Endodermal cell (in vitro differentiated cells): ENCODE measurements at places on chromosomes 7 and 10. TPM values are rescaled to one million over a fixed set of nuclear protein-coding genes. Genes with fewer than 3 reads are reported as not detected.
A peak's percentile ranks its signal among the peaks of the same experiment; 100 is the strongest.

GRCh38 chr7:46999866-47000265 is 582.0 kb downstream of the TNS3 start:
- peaks cover 6% of the 10 kb centered on the region for H3K4me1 ChIP-seq
- H3K27ac ChIP-seq = no peak overlapping the region
- H3K36me3 ChIP-seq = no peaks in the 10 kb centered on the region

GRCh38 chr10:35343739-35344138 is 7.4 kb downstream of the CCNY start:
- H3K4me3 ChIP-seq = no peak overlapping the region
- H3K36me3 ChIP-seq = peaks cover 5% of the 10 kb centered on the region
- no peak overlapping the region for H3K27ac ChIP-seq
- no peaks in the 10 kb centered on the region for H3K27me3 ChIP-seq

- H3K27ac ChIP-seq = no peak overlapping the region
- H3K36me3 ChIP-seq = peaks cover 91% of the 10 kb centered on the region
- no peak overlapping the region for H3K4me3 ChIP-seq
- DNase-seq = no peak
Observed at GRCh38 chr7:37310327-37311080, 138.2 kb downstream of the ELMO1 start.

The UTF1 gene
- 1.5 and 1.9 TPM in 2 replicates for total RNA-seq

DNA sequence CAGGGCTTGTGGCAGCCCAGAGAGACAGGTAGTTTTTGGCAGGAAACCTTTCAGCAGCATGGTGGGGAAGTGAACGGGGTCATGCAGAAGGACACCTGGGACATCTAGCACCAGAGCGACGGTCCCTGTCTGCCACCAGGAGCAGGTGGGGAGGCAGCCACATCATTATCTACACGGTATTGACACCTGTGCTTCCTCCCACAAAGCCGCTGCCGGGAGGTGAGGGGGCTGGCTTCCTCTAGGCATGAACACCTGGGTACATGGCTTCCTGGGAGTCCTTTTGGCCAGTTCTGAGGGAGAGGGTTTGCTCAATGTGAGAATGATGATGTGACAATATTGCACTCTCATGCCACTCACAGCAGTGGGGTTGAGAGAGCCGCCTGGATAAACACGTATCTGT is 275.2 kb downstream of the ACTR3B start:
- H3K27ac ChIP-seq = no peak overlapping the region
- H3K27me3 ChIP-seq = no peaks in the 10 kb centered on the region
- no peaks in the 10 kb centered on the region for H3K36me3 ChIP-seq

The TRPV6 gene
- total RNA-seq = 1.4 to 4.9 TPM (median 4.1 TPM) in 3 replicates

The PDK4 gene
- 0.40 to 0.55 TPM (median 0.42 TPM) in 3 replicates for total RNA-seq

DNA sequence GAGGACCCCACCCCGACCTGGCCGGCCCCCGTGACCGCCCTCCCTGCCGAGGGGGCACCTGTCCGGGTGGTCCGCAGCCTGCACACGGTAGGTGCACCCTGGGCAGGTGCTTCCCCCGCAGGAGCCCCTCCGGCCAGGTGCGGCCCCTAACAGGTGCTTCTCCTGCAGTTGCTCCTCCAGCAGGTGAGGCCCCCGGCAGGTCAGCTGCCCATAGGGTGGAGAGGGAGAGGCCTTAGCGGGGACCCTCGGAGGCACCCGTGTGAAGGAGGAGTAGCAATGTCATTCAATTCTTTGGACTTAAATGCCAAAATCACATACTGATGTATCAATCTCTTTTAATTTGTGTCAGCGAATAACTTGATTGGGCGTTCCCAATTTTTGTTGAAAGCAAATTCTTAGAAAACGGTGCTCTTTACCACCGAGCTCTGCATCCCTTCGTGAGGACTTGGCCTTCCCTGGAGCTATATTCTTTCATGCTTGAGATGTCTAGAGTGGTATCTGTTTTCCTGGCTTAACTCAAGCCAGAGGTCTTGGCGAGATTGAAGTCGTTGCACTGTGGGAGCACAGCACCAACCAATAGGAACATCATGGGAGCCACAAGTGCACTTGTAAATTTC is 738 bp upstream of the NCAPG2 start:
- no peak for DNase-seq
- H3K27me3 ChIP-seq = no peaks in the 10 kb centered on the region
- H3K4me1 ChIP-seq = no peaks in the 10 kb centered on the region
- peak overlapping the region; percentile 70 for H3K27ac ChIP-seq
- peaks cover 12% of the 10 kb centered on the region for H3K36me3 ChIP-seq

The FIGNL1 gene
- total RNA-seq = 17.5 to 41.7 TPM (median 38.2 TPM) in 3 replicates

GRCh38 chr10:72316748-72317435 is 37.8 kb downstream of the DNAJB12 start:
- H3K4me1 ChIP-seq = peaks cover 14% of the 10 kb centered on the region
- no peak overlapping the region for H3K27ac ChIP-seq
- no peak for DNase-seq
- no peaks in the 10 kb centered on the region for H3K27me3 ChIP-seq

DNA sequence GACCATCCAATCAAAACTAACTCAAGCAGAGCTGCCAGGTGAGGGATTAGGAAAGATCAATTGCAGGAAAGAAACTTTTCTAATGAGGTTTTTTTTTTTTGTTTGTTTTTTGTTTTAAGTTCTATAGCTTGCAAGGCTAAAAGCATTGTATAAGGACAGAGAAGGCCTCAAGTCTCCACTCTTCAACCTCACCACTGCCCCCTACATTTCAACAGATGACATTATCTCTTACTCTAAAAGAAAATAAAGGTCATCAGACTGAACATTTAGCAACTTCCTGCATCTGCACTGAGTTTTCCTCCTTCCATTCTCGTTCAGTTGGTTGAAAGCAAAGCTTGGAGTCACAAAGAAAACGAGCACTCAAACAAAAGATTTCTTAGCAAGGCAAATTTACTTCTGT is 45.2 kb upstream of the EXOC4 start:
- no peaks in the 10 kb centered on the region for H3K27me3 ChIP-seq
- no peaks in the 10 kb centered on the region for H3K4me1 ChIP-seq
- no peak for DNase-seq
- no peak overlapping the region for H3K4me3 ChIP-seq
- no peaks in the 10 kb centered on the region for H3K36me3 ChIP-seq
- no peak overlapping the region for H3K27ac ChIP-seq

DNA sequence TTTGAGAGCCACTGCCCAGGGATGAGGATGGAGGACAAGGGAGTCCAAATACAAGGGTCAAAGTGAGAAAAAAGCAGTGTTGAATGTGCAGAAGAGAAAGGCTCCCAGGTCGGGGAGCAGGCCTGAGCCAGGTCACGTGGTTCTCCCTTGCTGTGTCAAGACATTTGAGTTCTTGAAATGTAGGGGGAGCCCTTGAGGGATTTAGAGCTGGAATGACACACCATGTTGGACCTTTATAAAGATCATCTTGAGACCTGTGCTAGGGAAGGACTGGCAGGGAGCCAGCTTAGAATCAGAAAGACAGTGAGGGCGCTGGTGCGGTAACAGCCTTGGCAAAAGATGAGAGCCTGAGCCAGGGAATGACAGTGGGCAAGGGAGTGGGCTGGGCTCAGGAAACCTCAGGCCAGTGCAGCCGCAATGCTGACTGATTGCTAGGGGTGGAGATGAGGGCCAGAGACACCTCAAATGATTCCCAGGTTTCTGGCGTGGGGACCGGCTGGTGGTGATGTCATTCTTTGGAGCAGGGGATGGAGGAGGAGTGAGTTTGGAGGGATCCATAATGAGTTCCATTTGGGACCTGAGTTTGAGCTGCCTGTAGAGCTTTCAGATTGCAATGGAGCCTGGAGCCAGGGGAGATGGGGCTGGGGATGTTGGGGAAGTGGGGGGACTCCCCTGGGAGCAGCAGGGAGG is 120.1 kb downstream of the PTPN20 start:
- no peaks in the 10 kb centered on the region for H3K27me3 ChIP-seq
- no peaks in the 10 kb centered on the region for H3K4me1 ChIP-seq
- no peaks in the 10 kb centered on the region for H3K36me3 ChIP-seq
- H3K27ac ChIP-seq = no peak overlapping the region
- no peak overlapping the region for H3K4me3 ChIP-seq

- H3K27ac ChIP-seq = no peak overlapping the region
- peaks cover 91% of the 10 kb centered on the region for H3K27me3 ChIP-seq
- peak; percentile 92 for DNase-seq
- H3K36me3 ChIP-seq = no peaks in the 10 kb centered on the region
Observed at GRCh38 chr7:6530626-6531491, 20.4 kb downstream of the GRID2IP start.

GRCh38 chr7:76513817-76514799 is 3.8 kb downstream of the UPK3B start:
- H3K4me1 ChIP-seq = peaks cover 3% of the 10 kb centered on the region
- H3K36me3 ChIP-seq = no peaks in the 10 kb centered on the region
- no peak overlapping the region for H3K4me3 ChIP-seq
- no peak overlapping the region for H3K27ac ChIP-seq

The AGFG2 gene
- total RNA-seq = 28.9 and 32.7 TPM in 2 replicates

The HABP2 gene
- total RNA-seq = 0.19 to 0.97 TPM (median 0.71 TPM) in 3 replicates

DNA sequence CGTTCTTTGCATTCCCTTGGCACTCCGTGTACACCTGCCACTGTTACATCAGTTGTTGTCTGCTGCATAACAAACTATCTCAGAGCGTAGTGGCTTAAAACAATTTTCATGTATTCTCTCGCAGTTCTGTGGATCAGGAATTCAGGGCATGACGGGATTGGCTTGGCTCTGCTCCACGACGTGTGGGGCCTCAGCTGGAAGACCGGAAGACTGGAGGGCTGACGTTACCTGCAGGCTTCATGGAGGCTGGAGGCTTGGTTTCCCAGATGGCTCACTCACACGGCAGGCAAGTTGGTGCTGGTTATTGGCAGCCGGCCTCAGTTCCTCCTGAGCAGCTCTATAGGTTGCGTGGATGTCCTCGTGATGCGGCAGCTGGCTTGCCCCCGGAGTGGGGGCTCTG is 25.5 kb downstream of the NYAP1 start:
- no peaks in the 10 kb centered on the region for H3K4me1 ChIP-seq
- no peak for DNase-seq
- no peak overlapping the region for H3K4me3 ChIP-seq
- H3K36me3 ChIP-seq = no peaks in the 10 kb centered on the region

The MSMB gene
- total RNA-seq = 2.9 and 4.0 TPM in 2 replicates

The ZMIZ2 gene
- total RNA-seq = 85.6 to 117 TPM (median 88.0 TPM) in 3 replicates

DNA sequence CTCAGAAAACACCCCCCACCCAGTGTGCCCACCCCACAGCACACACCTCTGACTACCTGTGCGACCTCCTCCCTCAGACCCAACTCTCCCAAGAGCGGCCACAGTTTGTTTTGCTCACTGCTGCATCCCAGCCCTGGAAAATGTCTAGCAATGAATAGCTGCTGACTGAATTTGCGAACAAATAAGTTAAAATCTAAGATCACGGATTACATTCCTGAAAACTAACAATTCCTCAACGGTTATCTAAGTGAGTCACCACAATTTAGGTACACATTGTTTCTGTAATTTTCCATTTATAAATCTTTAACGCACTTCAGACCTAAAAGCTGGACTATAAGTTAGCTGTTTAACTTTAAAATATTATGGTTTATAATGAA is 235.2 kb downstream of the ZMYND11 start:
- no peak for DNase-seq
- H3K4me3 ChIP-seq = no peak overlapping the region
- no peaks in the 10 kb centered on the region for H3K4me1 ChIP-seq

The NUTM2E gene
- total RNA-seq = 0.16 TPM in 1 of 3 replicates, not detected in the others

GRCh38 chr7:121101621-121102020 is 113.1 kb downstream of the CPED1 start:
- H3K4me3 ChIP-seq = no peak overlapping the region
- peak; percentile 54 for DNase-seq
- H3K27ac ChIP-seq = no peak overlapping the region

DNA sequence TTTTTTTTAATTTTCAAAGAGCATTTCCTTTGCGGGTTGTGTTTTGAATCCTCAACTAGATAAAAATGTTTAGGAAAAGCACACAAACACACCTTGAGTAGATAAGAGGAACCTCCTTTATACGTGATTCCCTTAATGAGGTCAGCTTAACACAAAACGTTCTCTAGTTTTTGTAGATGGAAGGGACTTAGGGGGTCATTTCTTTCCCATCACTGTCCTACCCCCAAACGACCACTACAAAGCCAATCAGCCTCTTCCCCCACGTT is 1.2 kb downstream of the SUV39H2 start:
- H3K36me3 ChIP-seq = peaks cover 7% of the 10 kb centered on the region
- H3K4me1 ChIP-seq = peaks cover 5% of the 10 kb centered on the region
- H3K27me3 ChIP-seq = no peaks in the 10 kb centered on the region

- no peaks in the 10 kb centered on the region for H3K36me3 ChIP-seq
- H3K4me1 ChIP-seq = no peaks in the 10 kb centered on the region
- DNase-seq = no peak
- no peaks in the 10 kb centered on the region for H3K27me3 ChIP-seq
- H3K27ac ChIP-seq = no peak overlapping the region
Observed at GRCh38 chr10:129883029-129883428, 81.0 kb downstream of the EBF3 start.

GRCh38 chr10:109958059-109958458 is 34.7 kb upstream of the XPNPEP1 start:
- no peaks in the 10 kb centered on the region for H3K27me3 ChIP-seq
- peaks cover 8% of the 10 kb centered on the region for H3K4me1 ChIP-seq
- no peak overlapping the region for H3K27ac ChIP-seq
- DNase-seq = no peak

The AKR1C3 gene
- total RNA-seq = 12.0 to 29.5 TPM (median 28.9 TPM) in 3 replicates

DNA sequence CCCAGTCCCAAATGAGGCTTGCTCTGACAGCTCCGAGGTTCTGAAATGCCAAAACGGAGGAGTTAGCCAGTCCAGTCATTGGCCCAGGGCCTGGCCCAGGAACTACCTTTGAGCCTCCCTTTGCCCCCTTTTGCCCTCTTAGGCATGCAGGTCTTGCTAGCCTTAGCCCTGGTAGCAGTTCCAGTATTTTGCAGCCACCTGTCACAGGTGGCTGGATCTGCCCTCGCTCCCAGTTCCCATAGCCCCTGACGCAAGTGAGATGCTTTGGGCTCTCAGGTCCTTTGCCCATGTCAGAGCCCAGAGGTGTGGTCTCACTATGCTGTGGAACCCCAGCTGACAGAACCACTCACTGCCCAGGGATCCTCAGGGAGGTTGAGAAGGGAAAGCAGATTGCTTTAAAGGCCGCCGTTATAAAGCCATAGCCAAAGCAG is 42.0 kb downstream of the GPRIN2 start:
- H3K27ac ChIP-seq = no peak overlapping the region
- no peaks in the 10 kb centered on the region for H3K36me3 ChIP-seq
- H3K27me3 ChIP-seq = no peaks in the 10 kb centered on the region
- H3K4me1 ChIP-seq = no peaks in the 10 kb centered on the region
- H3K4me3 ChIP-seq = no peak overlapping the region

DNA sequence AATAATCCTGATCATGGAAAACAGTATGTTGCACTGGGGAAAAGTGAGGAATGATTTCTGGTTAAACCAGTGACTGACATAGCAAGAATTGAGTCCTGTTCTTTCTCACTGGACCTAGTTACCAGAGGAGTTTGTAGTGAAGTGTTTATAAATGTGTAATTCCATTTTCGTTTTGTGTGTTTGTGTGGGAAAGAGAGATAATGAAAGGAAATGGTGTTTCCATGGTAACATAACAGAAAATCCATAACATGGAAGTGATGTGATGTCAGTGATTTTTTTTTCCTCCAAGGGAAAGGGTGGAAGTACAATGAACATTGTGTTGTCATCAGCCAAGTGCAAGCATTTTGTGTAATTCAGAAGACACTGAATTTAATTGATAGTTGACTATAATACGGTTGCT is 283.9 kb downstream of the PLXDC2 start:
- no peaks in the 10 kb centered on the region for H3K27me3 ChIP-seq
- DNase-seq = no peak
- no peak overlapping the region for H3K27ac ChIP-seq
- no peak overlapping the region for H3K4me3 ChIP-seq
- no peaks in the 10 kb centered on the region for H3K36me3 ChIP-seq
- H3K4me1 ChIP-seq = no peaks in the 10 kb centered on the region

- H3K27me3 ChIP-seq = no peaks in the 10 kb centered on the region
- no peak for DNase-seq
- H3K27ac ChIP-seq = peak overlapping the region; percentile 91
Observed at GRCh38 chr7:87003872-87004798, 55.3 kb downstream of the ELAPOR2 start.

The HOXA9 gene
- total RNA-seq = not detected in 2 replicates

The CPXM2 gene
- 1.4 TPM in 2 replicates for total RNA-seq

The GSTO2 gene
- 15.8 and 17.8 TPM in 2 replicates for total RNA-seq
